ENCODE measurements at places on chromosomes 3 and 15.

GRCh38 chr3:187558990-187559389 is 111.2 kb downstream of the SST start:
- no peak for DNase-seq

- DNase-seq: no peak
Observed at GRCh38 chr3:114128826-114129225, 50.0 kb downstream of the DRD3 start.

GRCh38 chr3:22245811-22246583 is 495.0 kb upstream of the ZNF385D start:
- no peak for DNase-seq

- DNase-seq: no peak
Observed at GRCh38 chr3:194618858-194619608, 14.2 kb downstream of the TMEM44 start.

DNA sequence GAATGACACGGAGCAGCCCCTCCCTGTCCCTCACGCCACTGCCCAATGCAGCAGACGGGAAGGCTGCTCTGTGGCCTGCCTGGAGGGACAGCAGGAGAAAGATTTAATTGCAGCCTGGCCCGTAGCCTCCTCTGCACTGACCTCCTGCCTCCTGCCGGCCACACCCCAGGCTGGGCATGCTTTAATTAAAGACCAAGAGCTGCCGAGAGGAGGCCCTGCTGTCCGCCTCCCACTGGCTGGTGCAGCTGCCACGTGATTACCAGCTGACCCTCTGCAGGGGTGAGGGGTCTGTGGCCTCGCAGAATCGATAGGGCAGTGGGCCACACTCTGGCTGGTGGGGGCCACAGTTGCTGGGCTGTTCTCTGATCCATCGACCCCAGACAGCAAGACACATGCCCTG is 100.2 kb upstream of the PRR23E start:
- no peak for DNase-seq

GRCh38 chr3:29936054-29936453 is 655.2 kb downstream of the RBMS3 start:
- DNase-seq: no peak

GRCh38 chr3:99407257-99407656 is 231.1 kb upstream of the COL8A1 start:
- no peak for DNase-seq

- no peak for DNase-seq
Observed at GRCh38 chr3:141334627-141335250, 33.6 kb upstream of the ZBTB38 start.

DNA sequence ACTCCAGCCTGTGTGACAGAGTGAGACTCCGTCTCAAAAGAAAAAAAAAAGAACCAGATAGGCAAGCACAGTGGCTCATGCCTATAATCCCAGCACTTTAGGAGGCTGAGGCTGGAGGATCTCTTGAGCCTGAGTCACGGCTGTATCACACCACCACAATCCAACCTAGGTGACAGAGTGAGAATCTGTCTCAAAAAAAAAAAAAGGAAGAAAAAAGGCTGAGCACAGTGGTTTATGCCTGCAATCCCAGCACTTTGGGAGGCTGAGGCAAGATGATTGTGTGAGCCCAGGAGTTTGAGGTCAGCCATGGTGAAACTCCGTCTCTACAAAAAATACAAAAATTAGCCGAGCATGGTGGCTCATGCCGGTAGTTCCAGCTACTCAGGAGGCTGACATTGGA is 5.6 kb upstream of the NICN1 start:
- DNase-seq: no peak

- no peak for DNase-seq
Observed at GRCh38 chr3:46878781-46879436, 1.4 kb downstream of the PTH1R start.

GRCh38 chr15:88625943-88626741 is 5.0 kb downstream of the AEN start:
- DNase-seq: no peak

DNA sequence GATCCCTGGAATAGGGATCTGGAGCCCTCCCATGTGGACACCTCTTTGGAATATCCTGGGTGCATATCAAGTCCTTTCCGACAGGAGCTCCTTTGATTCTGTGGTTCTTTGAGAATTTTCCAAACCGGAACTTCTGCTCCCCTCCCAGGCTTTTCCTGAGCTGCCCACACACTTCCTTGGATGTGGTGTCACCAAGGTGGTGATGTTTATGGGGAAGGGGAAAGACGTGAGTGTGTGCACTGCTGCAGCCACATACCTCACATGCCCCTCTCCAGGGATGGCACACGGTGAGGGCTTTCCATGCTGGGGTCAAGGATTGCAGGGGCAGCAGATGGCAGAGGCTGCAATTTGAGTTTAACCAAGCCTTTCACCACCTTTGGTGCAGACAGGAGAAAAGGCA is 27.9 kb upstream of the PSTPIP1 start:
- no peak for DNase-seq

GRCh38 chr3:125436921-125437320 is 61.8 kb upstream of the ZNF148 start:
- DNase-seq: no peak

GRCh38 chr3:29827756-29828155 is 546.9 kb downstream of the RBMS3 start:
- no peak for DNase-seq

- no peak for DNase-seq
Observed at GRCh38 chr15:57607570-57608000, 15.9 kb downstream of the MYZAP start.

- no peak for DNase-seq
Observed at GRCh38 chr3:96831175-96831574, 16.8 kb downstream of the EPHA6 start.

- no peak for DNase-seq
Observed at GRCh38 chr3:36063992-36064391, 316.3 kb upstream of the STAC start.

DNA sequence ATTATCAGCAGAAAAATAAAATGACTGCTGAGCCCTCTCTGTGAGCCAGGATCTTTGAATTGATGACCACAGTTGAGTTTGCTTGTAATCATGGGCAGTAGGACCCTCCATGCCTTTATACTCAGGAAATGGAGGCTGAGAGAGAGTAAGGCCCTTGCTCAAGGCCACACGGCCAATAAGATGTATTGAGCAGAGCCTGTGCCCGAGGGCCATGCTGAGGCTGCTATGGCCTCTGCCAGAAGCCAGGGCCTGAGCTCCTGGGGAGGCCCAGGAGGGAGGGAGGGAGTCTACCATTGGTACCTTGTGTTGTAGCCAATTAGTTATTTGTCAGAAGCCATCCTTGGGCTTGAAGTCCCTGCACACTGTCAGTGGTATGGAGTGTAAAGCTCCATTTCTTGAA is 151.4 kb downstream of the DNAJB8 start:
- DNase-seq: no peak

DNA sequence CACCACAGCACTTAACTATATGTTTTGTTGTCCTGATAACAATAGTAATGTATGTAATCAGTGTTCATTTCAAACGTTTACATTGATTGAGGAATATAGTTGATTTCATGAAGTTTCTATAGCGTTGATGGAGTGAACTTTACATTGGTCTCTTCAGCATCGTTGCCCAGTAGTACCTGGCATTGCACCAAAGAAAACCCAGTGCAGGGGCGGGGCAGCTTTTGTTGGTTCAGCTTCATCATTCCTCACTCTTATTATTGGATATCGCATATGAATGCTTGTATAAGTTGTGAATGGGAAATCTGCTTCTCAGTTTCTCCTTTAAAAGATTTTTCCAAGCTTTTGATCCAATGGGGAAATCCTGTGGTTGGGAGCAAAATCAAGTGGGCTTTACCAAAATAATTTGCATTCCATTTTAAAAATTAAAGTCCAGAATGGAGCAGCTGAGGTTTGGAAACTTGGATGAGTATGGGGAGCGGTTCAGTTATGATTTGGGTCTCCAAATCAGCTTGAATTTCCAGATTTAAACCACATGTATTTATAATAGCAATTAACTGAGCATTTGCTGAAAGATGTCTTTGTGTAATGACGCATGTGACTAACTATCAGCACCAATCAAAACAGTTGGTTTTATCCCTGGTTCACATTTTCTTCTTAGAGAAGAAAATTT is 213.7 kb downstream of the ALCAM start:
- DNase-seq: no peak

- DNase-seq: no peak
Observed at GRCh38 chr3:10518506-10519150, 13.2 kb upstream of the ATP2B2 start.

GRCh38 chr3:119619094-119619493 is 21.4 kb downstream of the PLA1A start:
- no peak for DNase-seq

- DNase-seq: no peak
Observed at GRCh38 chr3:142065932-142066331, 83.4 kb downstream of the TFDP2 start.

DNA sequence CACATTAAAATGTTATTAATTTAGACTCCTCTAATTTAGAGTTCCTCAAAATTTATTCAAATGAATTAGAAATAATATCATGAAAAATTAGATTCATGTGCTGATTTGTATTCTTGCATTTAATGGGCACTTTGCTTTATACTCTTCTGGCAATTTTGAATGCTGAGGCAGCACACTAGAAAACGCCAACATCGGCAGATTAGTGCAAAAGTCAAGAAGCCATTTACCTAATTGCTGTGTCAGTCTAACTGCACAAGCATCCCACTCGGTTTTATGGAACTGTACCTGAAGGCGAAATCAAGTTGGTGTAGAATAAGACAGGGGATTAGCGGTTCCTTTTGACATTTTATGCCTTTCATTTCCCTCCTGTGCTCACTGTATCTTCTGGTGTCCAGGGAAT is 382.0 kb downstream of the ROBO2 start:
- DNase-seq: no peak

DNA sequence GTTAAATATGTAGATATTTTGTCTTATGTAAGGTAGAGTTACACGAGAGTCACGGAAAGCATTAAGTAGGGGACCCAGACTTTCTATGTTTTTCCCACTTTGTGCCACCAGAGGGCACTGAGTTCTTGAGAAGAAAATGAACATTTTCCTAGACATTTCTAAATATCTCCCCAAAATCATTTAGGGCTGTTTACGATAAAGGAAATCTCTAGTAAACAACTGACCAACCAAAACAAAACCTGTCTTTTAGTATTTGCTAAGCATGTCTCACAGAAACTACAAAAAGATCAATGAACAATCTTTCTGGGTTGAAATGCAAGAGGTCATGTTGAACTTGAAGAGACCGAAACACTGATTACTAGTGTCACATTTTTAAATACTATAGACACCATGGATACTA is 16.1 kb downstream of the POU1F1 start:
- peak; percentile 15 for DNase-seq

All from CD4-positive, alpha-beta T cell treated with Interleukin-6 at 100 ng/mL for 8 hours (primary cell).